Caki2 (cell line): ENCODE measurements at places on chromosomes 1 and 21. TPM values are rescaled to one million over a fixed set of nuclear protein-coding genes. Genes with fewer than 3 reads are reported as not detected.

CASQ2 gene
- total RNA-seq, result not detected in 2 replicates

ESPN gene
- 4.8 and 6.9 TPM in 2 replicates for total RNA-seq

TRAF3IP3 gene
- total RNA-seq, result not detected in 2 replicates

OR2L2 gene
- not detected in 2 replicates for total RNA-seq

PRKAA2 gene
- 3.9 and 4.9 TPM in 2 replicates for total RNA-seq

MMP23B gene
- not detected in 2 replicates for total RNA-seq

CFHR3 gene
- not detected in 2 replicates for total RNA-seq

NFYC gene
- 16.2 and 25.6 TPM in 2 replicates for total RNA-seq

ADAMTS5 gene
- total RNA-seq, result under 0.01 and 0.35 TPM in 2 replicates

F13B gene
- not detected in 2 replicates for total RNA-seq

BACH1 gene
- 33.4 and 49.8 TPM in 2 replicates for total RNA-seq

PDC gene
- total RNA-seq, result not detected in 2 replicates

FAM3B gene
- not detected in 2 replicates for total RNA-seq

CFAP45 gene
- total RNA-seq, result not detected in 2 replicates

FALEC gene
- total RNA-seq, result not detected in 2 replicates
